Activated CD4-positive, alpha-beta memory T cell treated with anti-CD3 and anti-CD28 coated beads for 36 hours (primary cell): ENCODE measurements at places on chromosomes 3 and 15. TPM values are rescaled to one million over a fixed set of nuclear protein-coding genes. Genes with fewer than 3 reads are reported as not detected.

DNA sequence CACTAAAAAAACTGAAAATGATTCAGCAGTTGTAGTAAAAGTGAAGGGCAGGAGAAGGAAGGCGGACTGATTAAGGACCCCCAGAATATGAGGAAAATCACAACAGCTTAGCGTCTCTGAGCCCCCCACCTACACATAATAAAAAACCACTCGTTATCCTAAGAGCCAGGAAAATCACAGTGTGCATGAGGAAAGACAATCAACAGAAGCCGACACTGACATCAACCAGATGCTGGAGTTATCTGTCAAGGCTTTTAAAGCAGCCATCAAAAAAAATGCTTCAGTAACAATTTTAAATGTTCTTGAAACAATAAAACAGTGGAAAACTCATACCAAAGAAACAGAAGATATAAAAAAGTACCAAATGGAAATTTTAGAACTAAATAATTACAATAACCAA is 9.7 kb upstream of the CXCR6 start:
- no peak for DNase-seq

DNA sequence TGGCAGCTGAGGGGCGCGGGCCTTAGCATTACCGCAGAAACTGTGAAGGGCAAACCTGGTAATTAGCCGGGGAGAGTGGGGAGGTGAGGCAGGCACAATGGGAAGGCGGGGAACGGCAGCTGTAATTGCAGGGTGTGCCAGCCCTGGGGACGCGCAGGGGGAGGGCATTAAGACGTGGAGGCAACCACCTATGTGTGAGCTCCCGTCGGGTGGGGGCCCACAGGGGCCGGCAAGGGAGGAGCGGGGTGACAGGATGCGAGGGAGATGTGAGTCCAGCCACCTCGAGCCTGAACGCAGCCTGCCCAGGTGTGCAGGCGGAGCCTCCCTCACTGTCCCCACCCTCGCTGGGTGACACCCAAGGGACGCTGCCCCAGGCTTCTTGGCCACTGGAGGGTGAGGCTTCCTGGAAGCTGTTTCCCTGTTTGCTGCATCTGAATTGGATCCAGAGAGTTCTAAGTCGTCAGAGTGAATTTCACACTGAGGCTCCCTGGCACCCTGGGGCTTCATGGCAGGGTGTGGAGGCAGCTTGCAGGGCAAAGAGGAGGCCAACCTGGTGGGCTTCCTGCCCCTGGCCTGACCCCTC is 130.6 kb upstream of the MEF2A start:
- DNase-seq = no peak

DNA sequence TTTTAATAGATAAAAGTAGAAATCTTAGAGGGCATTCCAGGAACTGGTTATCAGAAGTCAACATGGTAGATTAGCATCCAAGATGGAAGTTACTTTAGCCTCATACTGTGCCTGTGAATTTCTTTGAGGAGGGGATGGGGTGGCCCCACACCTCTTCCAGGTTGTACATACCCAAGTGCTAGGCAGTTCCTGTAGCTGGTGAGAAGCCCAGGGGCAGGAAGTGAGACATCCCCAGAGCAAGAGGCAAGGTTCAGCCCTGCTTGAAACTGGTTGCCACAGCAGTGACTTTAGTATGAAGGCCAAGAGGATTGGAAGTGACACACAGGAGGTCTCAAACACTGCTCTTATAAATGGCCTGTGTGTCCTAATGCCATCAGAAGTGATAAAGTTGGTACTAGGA is 11.9 kb downstream of the GTPBP8 start:
- DNase-seq = peak; percentile 81

DNA sequence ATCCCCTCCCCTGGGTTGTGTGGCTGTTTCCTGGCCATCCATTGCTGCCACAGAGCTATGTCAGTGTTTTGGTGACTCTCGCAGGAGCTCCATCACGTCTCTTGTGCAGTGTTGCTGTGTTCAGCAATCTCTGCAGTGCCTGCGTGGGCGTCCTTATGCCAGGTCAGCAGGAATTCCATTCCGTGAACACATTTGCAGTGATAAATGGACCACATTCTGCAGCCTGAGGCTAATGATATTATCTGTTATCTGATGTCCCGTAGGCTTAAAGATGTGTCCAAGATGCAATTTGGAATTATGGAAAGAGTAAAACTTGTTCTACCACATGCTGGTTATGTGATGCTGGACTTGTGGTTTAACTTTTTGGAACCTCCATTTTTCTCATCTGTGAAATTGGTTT is 25.5 kb upstream of the COL6A6 start:
- no peak for DNase-seq

DNA sequence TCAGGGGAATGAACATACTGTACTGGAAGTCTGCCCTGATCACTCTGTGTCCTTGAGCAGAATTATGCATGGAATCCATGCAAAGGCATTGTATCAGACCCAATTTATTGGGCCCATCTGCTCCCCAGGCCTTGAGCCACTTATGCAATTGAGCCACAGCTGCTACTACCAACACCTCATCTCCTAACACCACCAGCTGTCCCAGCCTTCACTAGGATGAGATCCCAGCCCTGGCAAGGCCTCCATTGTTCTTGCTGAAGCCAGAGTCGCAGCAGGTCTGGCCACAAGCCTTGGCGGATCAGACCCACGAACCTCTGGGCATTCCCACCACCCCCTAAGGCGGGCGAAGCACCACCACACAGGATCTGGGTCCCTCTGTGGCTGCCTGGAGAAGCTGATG is 9.2 kb upstream of the NME9 start:
- DNase-seq = no peak

DNA sequence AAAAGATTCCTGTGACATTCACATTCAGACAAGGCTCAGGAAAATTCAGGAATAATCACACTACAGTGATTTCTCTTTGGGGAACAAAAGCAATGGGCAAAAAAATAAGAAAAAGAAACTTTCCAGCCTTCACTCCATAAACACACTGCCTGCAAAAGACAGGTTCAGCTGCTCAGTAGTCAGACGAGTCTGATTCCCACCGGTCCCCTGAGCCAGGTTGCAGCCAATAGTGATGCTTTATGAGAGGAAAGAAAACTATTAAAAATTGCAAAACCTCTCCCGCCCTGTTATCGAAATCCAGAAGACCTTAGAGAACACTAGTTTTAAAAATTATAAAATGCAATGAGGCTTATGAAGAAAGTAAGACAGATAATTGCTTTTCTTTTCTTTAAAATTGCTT is 8.5 kb downstream of the PLCH1 start:
- DNase-seq = no peak

- no peak for DNase-seq
Measured at GRCh38 chr3:14779069-14779685, 39.6 kb upstream of the FGD5 start.

DNA sequence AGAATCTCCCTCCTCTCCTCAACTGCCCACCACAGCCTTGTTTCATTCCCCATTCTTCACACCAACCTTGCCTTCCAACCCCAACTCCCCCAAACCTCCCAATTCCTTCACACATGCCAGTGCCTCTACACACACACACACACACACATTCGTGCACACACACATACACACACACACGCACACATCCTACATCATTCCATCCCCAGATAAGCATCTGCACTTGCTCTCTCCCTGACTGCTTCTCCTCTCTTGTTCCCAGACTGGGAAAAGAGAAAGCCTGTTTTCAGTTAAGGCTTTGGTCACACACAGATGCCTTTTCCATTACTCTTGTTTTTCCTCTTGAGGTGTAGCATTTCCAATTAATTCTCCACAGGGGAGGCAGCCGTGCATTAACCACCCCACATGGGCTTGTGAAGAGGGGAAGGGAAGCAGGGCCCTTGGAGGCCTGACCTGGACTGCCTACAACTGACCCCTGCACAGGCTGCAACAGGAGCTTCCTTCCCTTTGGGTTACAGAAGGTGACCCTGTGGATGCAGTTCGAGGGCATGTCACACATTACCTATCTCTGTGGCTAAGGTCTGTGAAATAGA is 32.0 kb upstream of the BOC start:
- DNase-seq = no peak

- no peak for DNase-seq
Measured at GRCh38 chr3:56467801-56468183, 475 bp downstream of the ERC2 start.

DNA sequence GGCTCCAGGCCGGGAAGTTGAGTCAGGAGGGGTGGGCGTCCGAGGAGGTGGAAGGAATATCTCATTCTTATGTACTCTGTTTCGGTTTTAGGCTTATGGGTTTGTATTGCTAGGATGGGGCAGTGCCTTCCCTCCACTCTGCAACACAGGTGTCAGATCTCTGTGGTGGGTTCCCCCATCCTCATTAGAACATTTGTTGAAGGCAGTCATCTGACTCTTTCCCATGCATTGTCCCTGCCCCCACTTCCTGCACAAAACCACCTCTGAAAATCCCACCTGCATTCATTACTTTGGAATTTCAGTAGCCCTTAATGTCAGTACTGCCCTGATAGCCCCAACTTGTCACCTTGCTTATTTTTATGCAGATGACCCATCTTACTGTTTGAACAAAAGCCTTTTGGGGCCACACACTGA is 29.5 kb downstream of the GYG1 start:
- DNase-seq = peak; percentile 71

DNA sequence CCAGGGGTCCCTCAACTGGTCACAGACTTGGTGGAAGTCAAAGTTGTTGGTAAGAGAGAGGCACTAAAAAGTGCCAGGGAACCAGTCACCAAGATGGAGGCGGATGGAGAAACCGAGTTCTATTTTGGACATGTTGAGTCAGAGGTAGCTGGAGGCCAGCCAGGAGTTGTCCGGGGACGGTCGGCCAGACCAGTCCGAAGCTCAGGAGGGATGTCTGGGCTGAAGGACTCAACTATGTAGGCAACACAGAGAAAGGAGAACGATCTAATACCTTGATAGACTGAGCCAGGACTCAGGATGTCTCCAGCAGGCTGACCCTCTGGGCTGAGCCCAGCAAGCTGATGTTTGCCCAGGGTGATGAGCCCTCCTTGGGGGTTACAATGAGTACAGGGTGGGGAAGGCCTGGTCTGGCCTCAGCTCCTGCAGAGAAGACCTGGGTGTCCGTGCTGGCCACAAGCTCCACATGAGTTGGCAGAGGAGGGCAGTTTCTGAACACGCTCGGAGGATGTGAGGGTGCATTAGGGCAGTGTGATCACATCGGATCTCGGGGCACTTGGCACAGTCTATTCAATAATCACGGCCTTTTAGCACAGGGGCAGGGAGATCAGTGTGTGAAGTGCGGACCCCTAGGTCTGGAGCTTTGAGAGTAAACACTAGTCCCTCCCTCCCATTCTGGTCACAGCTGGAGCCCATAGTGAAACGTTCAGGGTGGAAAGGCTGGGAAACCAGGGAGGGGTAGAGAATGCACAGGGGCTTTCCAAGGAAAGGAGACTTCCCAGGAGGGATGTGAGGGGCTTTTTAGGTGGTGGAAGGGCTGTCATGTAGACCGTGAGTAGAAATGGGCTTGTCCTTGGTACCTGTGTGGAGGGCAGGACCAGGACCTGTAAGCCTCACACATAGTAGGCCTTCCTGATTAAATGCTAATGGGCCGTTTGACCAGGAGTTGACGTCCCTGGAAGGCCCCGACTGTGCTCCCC is 111.9 kb downstream of the ETFA start:
- DNase-seq = no peak

- DNase-seq = peak; percentile 63
Measured at GRCh38 chr15:33126559-33127290, 67.8 kb downstream of the FMN1 start.

GRCh38 chr3:171982828-171983227 is 56.5 kb upstream of the FNDC3B start:
- DNase-seq = no peak

DNA sequence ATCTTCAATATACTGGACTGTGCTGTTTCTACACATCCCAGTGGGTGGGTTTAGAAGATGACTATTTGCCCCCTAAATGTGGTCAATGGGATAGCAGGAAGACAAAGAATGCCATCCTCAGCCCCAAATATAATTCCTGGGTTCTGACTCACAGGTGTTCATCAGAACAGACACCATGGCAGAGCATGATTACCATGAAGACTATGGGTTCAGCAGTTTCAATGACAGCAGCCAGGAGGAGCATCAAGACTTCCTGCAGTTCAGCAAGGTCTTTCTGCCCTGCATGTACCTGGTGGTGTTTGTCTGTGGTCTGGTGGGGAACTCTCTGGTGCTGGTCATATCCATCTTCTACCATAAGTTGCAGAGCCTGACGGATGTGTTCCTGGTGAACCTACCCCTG is 3.0 kb downstream of the CXCR6 start:
- DNase-seq = no peak

- DNase-seq = no peak
Measured at GRCh38 chr15:38454696-38455090, 766 bp downstream of the FAM98B start.

GRCh38 chr3:139906418-139906817 is 28.6 kb upstream of the CLSTN2 start:
- no peak for DNase-seq

DNA sequence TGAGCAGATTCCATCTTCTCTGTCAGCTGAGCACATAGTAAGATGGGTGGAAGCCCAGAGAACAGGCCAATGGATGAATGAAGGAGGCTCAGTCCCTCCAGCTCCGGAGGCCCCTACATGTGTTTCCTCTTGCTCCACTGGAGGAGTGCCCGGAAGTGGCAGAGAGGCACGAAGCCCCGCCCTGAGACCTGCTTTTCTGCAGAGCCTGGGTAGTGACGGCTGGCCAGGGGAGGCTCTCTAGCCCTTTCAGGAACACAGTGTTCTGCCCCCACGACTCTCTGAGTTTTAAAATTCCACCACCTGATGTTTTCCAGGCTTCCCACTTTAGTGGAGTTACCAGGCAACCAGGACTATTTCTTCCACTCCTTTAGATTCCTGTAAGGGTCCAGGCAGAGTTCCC is 149.4 kb upstream of the SLC6A11 start:
- peak; percentile 20 for DNase-seq

GRCh38 chr3:11150256-11150655 is 4.0 kb upstream of the HRH1 start:
- DNase-seq = no peak

DNA sequence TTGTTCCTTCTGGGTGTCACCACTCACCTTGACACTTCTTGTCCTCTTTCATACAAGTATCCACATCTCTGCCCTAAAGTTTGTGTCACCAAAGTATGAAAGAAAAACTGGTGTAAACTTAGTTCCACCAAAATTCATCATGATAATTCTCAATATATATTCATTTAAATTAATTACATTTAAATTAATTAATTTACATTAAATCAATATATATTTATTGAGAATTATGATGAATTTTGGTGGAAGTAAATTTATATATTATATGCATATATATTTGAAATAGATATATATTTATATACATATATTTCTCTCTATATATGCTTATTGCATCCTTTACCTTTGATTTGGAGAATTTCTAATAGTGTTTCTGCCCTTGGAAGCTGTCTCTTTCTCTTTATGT is 828.3 kb downstream of the PDCD6IP start:
- no peak for DNase-seq

- DNase-seq = peak; percentile 58
Measured at GRCh38 chr3:112629425-112629824, 11.5 kb downstream of the CCDC80 start.

- DNase-seq = peak; percentile 65
Measured at GRCh38 chr3:15636028-15636709, 34.6 kb downstream of the BTD start.

The GABRB3 gene
- 0.12 TPM for total RNA-seq

The CCR3 gene
- not detected for total RNA-seq

The EPHA3 gene
- not detected for total RNA-seq

The ITGA11 gene
- total RNA-seq = 0.59 TPM

The MEX3B gene
- 0.82 TPM for total RNA-seq

The SATB1 gene
- 546 TPM for total RNA-seq

The ISL2 gene
- 0.15 TPM for total RNA-seq

The GOLGA6A gene
- total RNA-seq = not detected

The CD96 gene
- 37.9 TPM for total RNA-seq
